ENCODE measurements at places on chromosomes 16 and 17.
A peak's percentile ranks its signal among the peaks of the same experiment; 100 is the strongest.

GRCh38 chr17:35936063-35936462 lies 5.5 kb upstream of the RDM1 start:
- H3K36me3 ChIP-seq = no peaks in the 10 kb centered on the region
- no peaks in the 10 kb centered on the region for H3K27me3 ChIP-seq
- no peak for DNase-seq
- no peak overlapping the region for H3K27ac ChIP-seq
- H3K4me3 ChIP-seq = no peak overlapping the region

GRCh38 chr16:9365370-9365728 lies 273.9 kb downstream of the HAPSTR1 start:
- H3K27ac ChIP-seq = no peak overlapping the region
- peaks cover 13% of the 10 kb centered on the region for H3K4me1 ChIP-seq
- DNase-seq = no peak
- H3K4me3 ChIP-seq = no peak overlapping the region
- no peaks in the 10 kb centered on the region for H3K27me3 ChIP-seq

GRCh38 chr16:66408163-66409048 lies 18.7 kb upstream of the BEAN1 start:
- no peak overlapping the region for H3K4me3 ChIP-seq
- H3K27ac ChIP-seq = peak overlapping the region; percentile 63
- H3K27me3 ChIP-seq = peaks cover 20% of the 10 kb centered on the region
- no peaks in the 10 kb centered on the region for H3K36me3 ChIP-seq
- peaks cover 9% of the 10 kb centered on the region for H3K4me1 ChIP-seq

- DNase-seq = no peak
- H3K4me1 ChIP-seq = no peaks in the 10 kb centered on the region
- peaks cover 64% of the 10 kb centered on the region for H3K36me3 ChIP-seq
- peak overlapping the region; percentile 82 for H3K27ac ChIP-seq
Observed at GRCh38 chr16:69319381-69319780, 8.2 kb downstream of the VPS4A start.

DNA sequence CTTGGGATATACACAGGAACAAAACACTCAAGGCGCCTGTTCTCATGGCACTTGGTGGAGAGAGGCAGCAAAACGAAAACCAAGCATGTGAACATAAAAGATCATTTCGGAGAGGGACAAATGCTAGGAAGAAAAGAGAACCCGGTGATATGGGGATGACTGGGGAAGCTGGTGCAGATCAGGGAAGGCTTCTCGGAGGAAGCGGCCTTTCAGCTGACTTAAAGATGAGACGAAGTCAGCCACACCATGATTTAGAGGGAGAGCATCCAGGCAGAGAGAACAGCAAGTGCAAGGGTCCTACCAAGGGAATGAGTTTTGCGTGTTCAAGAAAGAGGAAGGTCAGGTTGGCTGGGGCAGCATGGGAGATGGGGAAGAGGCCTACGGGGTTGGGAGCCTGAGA lies 250.9 kb downstream of the KATNIP start:
- H3K27ac ChIP-seq = no peak overlapping the region
- H3K27me3 ChIP-seq = no peaks in the 10 kb centered on the region
- no peak overlapping the region for H3K4me3 ChIP-seq
- H3K36me3 ChIP-seq = no peaks in the 10 kb centered on the region
- H3K4me1 ChIP-seq = peaks cover 5% of the 10 kb centered on the region

- peaks cover 14% of the 10 kb centered on the region for H3K4me1 ChIP-seq
- peaks cover 3% of the 10 kb centered on the region for H3K36me3 ChIP-seq
- H3K27ac ChIP-seq = no peak overlapping the region
- no peak for DNase-seq
Observed at GRCh38 chr16:29922326-29922725, 3.7 kb downstream of the KCTD13 start.

DNA sequence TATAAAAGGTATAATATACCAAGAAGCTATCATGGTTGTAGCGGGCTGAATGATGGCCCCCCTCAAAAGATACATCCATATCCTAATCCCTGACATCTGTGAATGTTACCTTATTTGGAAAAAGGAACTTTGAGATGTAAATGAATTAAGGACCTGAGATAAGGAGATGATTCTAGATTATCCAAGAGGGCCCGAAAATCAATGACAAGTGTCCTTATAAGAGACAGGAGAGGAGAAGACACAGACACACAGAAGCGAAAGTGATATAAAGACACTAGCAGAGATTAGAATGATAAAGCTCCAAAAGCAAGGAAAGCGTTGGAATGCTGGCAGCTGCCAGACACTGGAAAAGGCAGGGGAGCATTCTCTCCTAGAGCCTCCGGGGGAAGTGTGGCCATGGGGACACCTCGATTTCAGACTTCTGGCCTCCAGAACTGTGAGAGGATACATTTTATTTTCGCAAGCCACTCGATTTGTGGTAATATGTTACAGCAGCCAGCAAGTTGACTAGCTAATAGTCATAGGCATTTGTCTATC lies 12.5 kb upstream of the GP1BA start:
- peaks cover 7% of the 10 kb centered on the region for H3K4me1 ChIP-seq
- H3K27me3 ChIP-seq = no peaks in the 10 kb centered on the region
- H3K36me3 ChIP-seq = no peaks in the 10 kb centered on the region
- DNase-seq = no peak

- no peak overlapping the region for H3K4me3 ChIP-seq
- H3K36me3 ChIP-seq = peaks cover 16% of the 10 kb centered on the region
- H3K4me1 ChIP-seq = no peaks in the 10 kb centered on the region
- no peak overlapping the region for H3K27ac ChIP-seq
- peaks cover 13% of the 10 kb centered on the region for H3K27me3 ChIP-seq
Observed at GRCh38 chr16:86459266-86459665, 51.1 kb upstream of the FOXF1 start.

DNA sequence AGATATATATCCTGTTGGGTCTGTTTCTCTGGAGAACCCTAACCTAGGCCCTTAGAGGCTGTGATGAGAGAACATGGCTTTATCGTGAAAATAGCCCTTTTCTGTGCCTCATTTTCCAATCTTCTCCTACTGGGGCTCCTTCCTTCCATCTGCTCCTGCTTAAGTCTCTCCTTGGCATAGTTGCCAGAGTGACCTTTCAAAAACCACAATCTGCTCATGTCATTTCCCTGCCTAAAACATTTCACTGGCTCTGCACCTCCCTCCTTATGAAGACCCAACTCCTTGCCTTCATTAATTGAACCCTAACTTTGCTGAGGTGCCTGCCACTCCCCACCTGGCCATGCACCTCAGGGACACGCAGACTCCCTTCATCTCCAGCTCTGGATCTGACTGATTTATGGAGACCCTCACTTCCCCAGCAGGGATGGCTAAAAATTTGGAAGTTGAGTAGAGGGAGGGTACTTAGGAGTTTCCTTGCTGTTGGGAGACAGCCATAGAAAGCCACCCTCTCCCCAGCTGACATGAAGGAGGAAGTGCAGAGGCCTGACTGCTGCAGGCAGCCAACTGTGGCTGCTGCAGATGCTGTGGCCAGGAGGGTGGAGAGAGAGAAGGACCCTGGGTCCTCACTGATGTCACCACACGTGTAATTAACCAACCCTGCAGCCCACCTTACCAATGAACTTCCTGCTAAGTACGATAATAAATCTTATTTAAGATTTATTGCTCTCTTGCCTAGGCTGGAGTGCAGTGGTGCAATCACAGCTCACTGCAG lies 6.3 kb upstream of the GGA2 start:
- no peaks in the 10 kb centered on the region for H3K4me1 ChIP-seq
- H3K4me3 ChIP-seq = no peak overlapping the region
- H3K27me3 ChIP-seq = no peaks in the 10 kb centered on the region
- H3K27ac ChIP-seq = no peak overlapping the region
- peaks cover 24% of the 10 kb centered on the region for H3K36me3 ChIP-seq
- no peak for DNase-seq

DNA sequence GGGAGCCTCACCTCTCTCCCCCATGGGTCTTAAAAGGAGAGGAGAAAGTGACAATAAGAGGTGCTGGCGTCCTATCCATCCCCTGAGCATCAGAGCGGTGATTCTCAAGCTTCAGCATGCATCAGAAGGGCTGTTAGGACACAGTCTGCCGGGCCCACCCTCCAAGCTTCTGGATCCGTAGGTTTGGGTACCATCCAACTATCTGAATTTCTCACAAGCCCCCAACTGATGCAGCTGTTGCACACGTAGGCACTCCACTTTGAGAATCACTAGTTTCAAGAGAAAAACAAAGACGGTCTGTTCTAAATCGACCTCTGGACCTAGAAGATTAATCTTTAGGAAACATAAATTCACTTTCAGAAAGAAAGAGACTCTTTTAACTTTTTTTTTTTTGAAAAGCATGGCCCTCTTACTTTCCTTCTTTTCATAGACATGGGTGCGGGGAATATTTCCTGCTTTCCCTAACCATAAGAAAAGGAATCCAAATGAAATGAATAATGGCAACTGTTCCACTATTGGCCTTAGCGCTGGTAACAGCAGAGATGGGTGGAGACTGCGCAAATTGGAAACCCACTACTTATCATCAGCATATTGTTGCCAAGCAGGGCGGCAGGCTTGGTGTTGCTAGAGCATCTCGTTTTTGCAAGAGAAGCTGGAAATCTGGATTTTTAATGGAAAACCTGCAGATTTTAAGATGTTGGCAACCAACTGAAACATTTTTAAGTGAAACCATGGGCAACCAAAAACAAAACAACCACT lies 144.4 kb downstream of the GAS7 start:
- peaks cover 6% of the 10 kb centered on the region for H3K4me1 ChIP-seq
- no peak overlapping the region for H3K27ac ChIP-seq
- no peaks in the 10 kb centered on the region for H3K36me3 ChIP-seq
- DNase-seq = no peak
- H3K4me3 ChIP-seq = no peak overlapping the region

GRCh38 chr17:27408891-27409290 lies 47.4 kb upstream of the KSR1 start:
- no peaks in the 10 kb centered on the region for H3K36me3 ChIP-seq
- no peak overlapping the region for H3K27ac ChIP-seq
- H3K4me1 ChIP-seq = peaks cover under 1% of the 10 kb centered on the region
- peaks cover 3% of the 10 kb centered on the region for H3K27me3 ChIP-seq

GRCh38 chr16:87620201-87620495 lies 17.8 kb downstream of the JPH3 start:
- no peaks in the 10 kb centered on the region for H3K36me3 ChIP-seq
- DNase-seq = peak; percentile 34
- no peaks in the 10 kb centered on the region for H3K27me3 ChIP-seq
- H3K27ac ChIP-seq = no peak overlapping the region
- H3K4me3 ChIP-seq = no peak overlapping the region

DNA sequence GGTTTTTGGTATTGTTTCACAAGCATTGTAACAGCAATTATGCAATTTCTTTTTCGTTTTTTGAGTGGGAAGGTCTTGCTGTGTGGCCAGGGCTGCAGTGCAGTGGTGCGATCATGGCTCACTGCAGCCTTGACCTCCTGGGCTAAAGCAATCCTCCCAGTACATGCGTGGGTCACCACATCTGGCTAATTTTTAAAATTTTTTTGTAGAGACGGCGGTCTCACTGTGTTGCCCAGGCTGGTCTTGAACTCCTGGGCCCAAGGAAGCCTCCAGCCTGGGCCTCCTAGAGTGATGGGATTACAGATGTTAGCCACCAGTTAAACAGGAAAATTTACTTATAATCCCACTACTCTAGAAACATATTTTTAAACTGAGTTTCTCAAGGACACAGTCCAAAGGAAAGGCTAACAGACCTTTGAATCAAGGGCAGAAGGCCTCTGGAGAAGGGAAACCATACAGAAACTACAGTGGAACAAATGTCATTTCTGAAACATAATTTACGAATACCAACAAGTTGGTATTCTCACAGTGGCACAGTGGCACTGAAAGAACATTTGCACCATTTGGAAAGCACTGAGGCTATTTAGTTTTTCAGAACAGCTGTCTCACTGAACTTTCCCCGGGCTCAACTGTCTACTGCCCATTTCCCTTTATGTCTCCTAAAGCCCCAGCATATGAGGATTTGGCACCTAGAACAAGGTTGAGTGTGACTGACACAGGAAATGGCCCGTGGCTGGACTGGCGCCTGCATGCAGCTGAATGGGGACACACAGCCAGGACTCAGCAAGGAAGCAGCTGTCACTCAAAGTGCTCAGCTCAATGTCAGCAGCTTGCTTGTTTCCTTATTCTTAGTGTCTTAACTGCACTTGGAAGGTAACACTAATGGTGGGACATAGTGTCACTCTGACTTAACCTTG lies 2.8 kb upstream of the PRKAR1A start:
- no peak overlapping the region for H3K4me3 ChIP-seq
- H3K4me1 ChIP-seq = peaks cover 31% of the 10 kb centered on the region
- no peaks in the 10 kb centered on the region for H3K36me3 ChIP-seq
- DNase-seq = no peak
- no peaks in the 10 kb centered on the region for H3K27me3 ChIP-seq

DNA sequence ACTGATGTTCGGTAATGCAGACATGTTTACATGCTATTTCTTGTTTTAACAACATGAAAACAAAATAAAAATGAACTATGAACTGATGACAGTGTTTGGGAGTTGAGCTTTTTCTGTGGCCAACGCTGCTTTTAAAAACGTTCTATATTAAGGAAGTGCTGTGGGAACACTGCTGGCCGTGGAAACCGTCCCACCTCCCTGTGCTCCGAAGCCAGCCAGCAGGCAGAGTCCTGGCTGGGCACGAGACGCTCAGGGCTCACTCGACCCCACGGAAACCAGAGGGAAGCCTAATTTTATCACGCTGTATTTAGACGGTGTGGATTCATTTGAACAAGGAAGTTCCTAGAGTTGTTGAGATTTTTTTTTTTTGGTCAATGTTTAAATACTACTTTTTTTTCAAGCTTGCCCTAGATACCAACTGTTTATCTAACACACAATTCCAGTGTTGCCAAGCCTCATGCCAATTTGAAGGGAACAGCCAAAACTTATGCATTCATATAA lies 25.8 kb downstream of the ADCY9 start:
- H3K36me3 ChIP-seq = no peaks in the 10 kb centered on the region
- DNase-seq = no peak
- no peak overlapping the region for H3K4me3 ChIP-seq
- H3K27ac ChIP-seq = 0 out of 2 replicates have a peak overlapping the region, but pooled peaks have one; percentile 38
- no peaks in the 10 kb centered on the region for H3K27me3 ChIP-seq

- H3K4me1 ChIP-seq = peaks cover 33% of the 10 kb centered on the region
- H3K27me3 ChIP-seq = no peaks in the 10 kb centered on the region
- H3K36me3 ChIP-seq = no peaks in the 10 kb centered on the region
- DNase-seq = peak; percentile 46
- H3K27ac ChIP-seq = peak overlapping the region; percentile 57
Observed at GRCh38 chr16:14186007-14186794, 115.1 kb downstream of the MRTFB start.

GRCh38 chr17:37488009-37488604 lies 1.6 kb upstream of the DUSP14 start:
- no peak for DNase-seq
- H3K4me3 ChIP-seq = peak overlapping the region; percentile 82
- H3K4me1 ChIP-seq = peaks cover 46% of the 10 kb centered on the region
- H3K27me3 ChIP-seq = peaks cover 4% of the 10 kb centered on the region
- peak overlapping the region; percentile 41 for H3K27ac ChIP-seq
